HT-29 (cell line): ENCODE measurements at places on chromosomes 2 and 18. TPM values are rescaled to one million over a fixed set of nuclear protein-coding genes. Genes with fewer than 3 reads are reported as not detected.

ZBTB7C gene
- 15.1 and 17.1 TPM in 2 replicates for total RNA-seq

TWIST2 gene
- total RNA-seq: not detected in 2 replicates

IL1F10 gene
- 0.42 TPM in 1 of 2 replicates, not detected in the other for total RNA-seq

DAW1 gene
- total RNA-seq: not detected in 2 replicates

AQP12A gene
- total RNA-seq: not detected in 2 replicates

ABCB11 gene
- total RNA-seq: 0.08 TPM in 1 of 2 replicates, not detected in the other

RAX gene
- not detected in 2 replicates for total RNA-seq

CERKL gene
- total RNA-seq: 0.20 and 0.83 TPM in 2 replicates

CSRNP3 gene
- 0.08 and 0.10 TPM in 2 replicates for total RNA-seq

SCN1A gene
- not detected in 2 replicates for total RNA-seq

MORN2 gene
- total RNA-seq: 6.2 and 11.6 TPM in 2 replicates

TTR gene
- total RNA-seq: 1.3 and 2.8 TPM in 2 replicates

KCNJ13 gene
- not detected in 2 replicates for total RNA-seq
